Endodermal cell (in vitro differentiated cells): ENCODE measurements at places on chromosomes 3 and 15. TPM values are rescaled to one million over a fixed set of nuclear protein-coding genes. Genes with fewer than 3 reads are reported as not detected.

KY gene
- total RNA-seq, result not detected in 3 replicates

FILIP1L gene
- 0.45 and 0.84 TPM in 2 replicates for total RNA-seq

IMPG2 gene
- 0.26 and 0.27 TPM in 2 replicates for total RNA-seq

TFDP2 gene
- total RNA-seq, result 59.1 and 62.7 TPM in 2 replicates

RAD51 gene
- 34.1 and 36.1 TPM in 2 replicates for total RNA-seq

LYZL4 gene
- total RNA-seq, result not detected in 3 replicates

NPAP1 gene
- total RNA-seq, result 0.14 and 0.29 TPM in 2 replicates

HCLS1 gene
- total RNA-seq, result 0.45 and 1.3 TPM in 2 replicates

PCOLCE2 gene
- 11.5 to 18.3 TPM (median 17.0 TPM) in 3 replicates for total RNA-seq

DNA sequence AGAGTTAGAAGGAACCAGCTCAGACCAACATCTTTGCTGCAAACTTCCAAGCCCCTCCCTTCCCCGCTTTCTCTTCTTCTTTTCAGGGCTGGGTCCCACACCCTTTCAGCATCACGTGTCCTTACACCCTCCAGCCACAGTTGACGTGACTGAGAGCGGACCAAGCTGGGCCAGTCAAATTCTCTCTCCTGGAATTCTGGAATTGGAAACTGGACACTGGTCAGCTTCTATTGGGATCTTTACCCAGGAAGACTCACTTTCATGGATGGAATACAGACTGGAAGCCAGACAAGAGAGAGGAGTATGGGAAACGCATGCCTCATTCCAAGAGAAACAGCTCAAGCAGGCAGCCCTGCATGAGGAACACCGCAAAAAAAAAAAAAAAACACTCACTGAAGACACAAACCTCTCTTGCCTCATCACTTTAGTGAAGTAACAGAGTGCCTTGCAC lies 12.4 kb upstream of the TPM1 start:
- no peak for DNase-seq

GRCh38 chr15:79682851-79683288 lies 213.9 kb downstream of the MTHFS start:
- no peak for DNase-seq

DNA sequence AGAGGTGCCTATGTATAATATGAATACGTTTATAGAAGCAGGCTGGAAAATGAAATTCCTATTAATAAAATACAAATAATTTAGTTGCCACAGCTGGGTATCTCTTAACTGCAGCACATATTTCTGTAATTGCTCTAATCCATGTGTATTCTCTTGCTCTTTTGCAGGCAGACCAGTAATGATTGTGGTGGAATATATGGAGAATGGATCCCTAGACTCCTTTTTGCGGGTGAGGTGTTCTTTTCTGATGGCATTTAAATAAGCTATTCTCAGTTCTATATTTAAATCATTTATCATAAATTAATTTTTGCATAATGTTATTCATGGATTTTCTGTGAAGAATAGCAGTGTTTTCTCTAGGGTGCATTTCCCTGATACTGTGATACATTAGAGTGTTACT lies 153.9 kb upstream of the ARL6 start:
- DNase-seq, result no peak

- no peak for DNase-seq
Observed at GRCh38 chr3:178671791-178672190, 135.6 kb downstream of the KCNMB2 start.

GRCh38 chr3:116569611-116570010 lies 124.3 kb upstream of the LSAMP start:
- no peak for DNase-seq

GRCh38 chr15:39433376-39433775 lies 147.5 kb upstream of the THBS1 start:
- no peak for DNase-seq

DNA sequence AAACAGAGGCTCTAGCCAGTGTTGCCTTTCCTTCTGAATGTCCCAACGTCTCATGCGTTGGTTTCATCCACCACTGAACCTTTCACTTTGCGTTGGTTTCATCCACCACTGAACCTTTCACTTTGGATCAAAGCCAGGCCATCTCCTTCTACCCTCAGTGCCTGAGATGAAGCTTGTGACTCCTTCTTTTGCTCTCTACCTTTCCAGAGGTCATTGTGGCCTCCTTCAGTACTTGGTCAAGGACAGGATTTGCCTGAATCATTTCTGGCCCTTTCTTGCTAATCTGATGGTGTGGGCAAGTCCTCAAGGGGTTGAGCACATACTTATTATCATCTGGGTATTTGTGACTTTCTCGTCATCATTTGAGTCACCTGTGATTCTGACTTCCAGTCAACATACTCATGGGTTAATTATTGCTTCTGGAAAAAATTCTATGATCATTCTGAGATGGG lies 50.0 kb downstream of the SELENOT start:
- no peak for DNase-seq

DNA sequence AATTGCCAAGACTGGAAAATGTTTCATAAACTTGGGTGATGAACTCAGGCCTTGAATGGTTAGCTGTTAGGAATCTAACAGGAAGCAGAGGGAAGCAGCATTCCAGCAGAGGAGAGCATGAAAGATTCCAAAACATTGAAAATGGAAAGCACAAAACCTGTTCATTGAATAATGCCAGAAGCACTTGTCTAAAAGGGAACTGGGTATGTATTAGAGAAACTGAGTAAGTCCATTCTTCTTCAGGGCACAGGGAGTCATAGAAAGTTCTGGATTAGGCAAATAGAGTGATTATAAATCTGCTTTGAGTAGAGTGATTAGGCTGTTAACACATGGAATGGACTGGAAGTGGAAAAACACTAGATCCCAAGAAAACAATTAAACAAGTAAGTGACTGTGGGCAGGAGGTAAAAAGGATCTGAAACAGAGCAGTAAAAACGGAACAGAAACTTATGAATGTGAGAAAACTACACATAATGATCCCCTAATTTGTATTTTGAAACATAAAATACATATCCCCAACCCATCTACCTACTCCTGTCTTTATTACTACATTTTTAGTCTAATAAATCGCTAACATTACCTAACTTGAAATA lies 343.4 kb downstream of the TBC1D5 start:
- no peak for DNase-seq

- no peak for DNase-seq
Observed at GRCh38 chr3:69231929-69232440, 109.6 kb upstream of the LMOD3 start.

GRCh38 chr15:58867926-58868325 lies 65.6 kb downstream of the SLTM start:
- DNase-seq, result no peak

DNA sequence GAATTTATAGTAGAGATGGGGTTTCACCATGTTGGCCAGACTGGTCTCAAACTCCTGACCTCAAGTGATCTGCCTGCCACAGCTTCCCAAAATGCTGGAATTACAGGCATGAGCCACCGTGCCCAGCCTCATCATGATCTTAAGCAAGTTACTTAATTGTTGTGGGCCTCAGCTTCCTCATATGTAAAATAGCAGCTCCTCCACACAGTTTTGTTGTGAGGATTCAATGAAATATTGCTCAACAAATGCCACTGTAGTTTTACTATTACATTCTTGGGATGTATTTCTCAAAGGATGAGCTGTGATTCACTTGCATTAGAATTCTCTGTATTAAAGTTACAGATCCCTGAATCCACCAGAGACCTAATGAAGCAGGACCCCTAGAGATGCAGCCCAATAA lies 168.8 kb downstream of the ADAMTS9 start:
- no peak for DNase-seq

DNA sequence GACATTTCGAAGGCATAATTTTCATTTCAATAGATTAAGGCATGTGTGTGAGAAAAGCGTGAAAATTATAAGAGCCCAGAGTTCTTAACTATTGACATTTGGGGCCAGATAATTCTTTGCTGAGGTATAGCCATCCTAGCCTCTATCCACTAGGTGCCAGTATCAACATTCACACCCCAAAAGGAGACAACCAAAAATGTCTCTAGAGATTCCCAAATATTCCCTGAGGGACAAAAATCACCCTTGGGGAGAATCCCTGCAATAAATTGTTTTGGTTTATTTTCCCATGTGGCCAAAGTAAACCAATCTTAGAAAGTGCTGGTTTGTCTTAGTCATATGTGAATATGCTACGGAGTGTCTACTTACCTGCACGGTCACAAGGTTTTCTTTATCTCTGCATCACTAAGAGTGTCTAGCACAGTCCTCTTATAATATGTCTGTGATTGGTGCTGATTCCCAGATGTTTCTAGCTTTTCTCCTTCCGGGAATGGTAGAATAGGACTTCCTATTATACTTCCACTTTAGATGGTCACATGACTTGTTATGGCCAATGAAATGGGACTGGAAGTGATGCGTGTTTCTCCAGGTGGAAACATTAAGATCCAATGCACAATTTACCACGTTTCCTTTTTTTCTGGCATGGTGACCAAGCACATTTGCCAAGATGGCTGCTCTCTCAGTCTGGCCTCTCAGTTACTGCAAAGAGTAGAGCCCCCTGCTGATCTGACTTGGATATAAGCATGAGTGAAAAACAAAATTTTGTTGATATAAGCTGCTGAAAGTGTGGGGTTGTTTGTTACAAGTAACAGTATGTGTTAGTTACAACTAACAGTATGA lies 8.0 kb upstream of the KBTBD8 start:
- DNase-seq, result no peak

GRCh38 chr3:181292984-181293383 lies 303.4 kb upstream of the DNAJC19 start:
- no peak for DNase-seq

GRCh38 chr3:187960820-187961219 lies 193.1 kb upstream of the LPP start:
- no peak for DNase-seq

DNA sequence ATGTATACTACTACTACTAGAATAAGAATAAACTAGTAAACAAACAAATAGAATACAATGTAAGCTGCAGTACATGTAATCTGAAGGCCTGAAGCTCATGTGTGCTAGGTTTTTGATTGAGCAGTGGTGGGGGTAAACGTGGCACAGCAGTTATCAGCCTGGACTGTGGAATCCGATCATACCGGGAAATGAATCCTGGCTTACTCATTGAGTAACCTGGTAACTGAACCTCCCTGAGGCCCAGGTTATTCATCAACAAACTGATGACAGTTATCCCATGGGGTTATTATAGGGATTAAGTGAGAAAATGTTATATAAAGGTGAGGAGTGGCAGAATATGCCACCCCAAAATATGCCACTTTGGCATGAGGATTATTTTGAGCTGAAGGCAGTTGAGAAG lies 339.1 kb downstream of the FHIT start:
- DNase-seq, result no peak

- no peak for DNase-seq
Observed at GRCh38 chr15:51133140-51133765, 38.5 kb upstream of the TNFAIP8L3 start.

GRCh38 chr15:79028411-79028964 lies 62.1 kb downstream of the RASGRF1 start:
- peak; percentile 91 for DNase-seq

GRCh38 chr15:88986949-88987590 lies 73.9 kb upstream of the MFGE8 start:
- peak; percentile 69 for DNase-seq

DNA sequence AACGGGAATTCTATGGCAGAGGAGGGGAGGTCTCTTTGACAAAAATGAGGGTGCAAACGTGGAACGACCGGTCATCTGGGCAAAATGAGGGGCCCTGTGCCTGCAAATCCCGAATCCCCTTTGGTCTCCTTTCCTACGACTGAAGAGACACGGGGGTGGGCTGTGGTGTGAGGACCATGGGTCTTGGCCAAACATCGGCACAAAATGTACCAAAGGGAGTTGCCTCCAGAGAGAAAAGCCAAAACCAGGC lies 498 bp downstream of the ZNF280D start:
- DNase-seq, result no peak

DNA sequence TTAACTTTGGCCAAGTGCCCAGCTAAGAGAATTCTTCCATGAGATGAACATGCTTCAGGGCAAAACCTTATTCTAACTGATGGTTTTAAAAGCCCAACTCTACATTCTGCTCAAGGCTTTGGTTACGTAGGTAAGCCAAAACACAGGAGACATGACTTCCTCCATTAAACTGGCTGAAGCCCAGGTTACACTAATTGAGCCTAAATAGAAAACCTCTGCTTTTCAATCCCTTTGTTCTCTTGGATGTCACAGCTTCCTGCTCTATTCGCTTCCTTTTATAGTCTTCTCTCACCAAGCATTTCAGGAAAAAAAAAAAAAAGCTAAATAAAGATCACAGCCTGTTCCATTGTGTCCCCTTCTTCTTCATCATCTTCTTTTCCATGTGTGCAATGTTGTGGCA lies 420.4 kb downstream of the TIGIT start:
- no peak for DNase-seq

- no peak for DNase-seq
Observed at GRCh38 chr3:100928638-100929428, 64.4 kb downstream of the ABI3BP start.

- DNase-seq, result no peak
Observed at GRCh38 chr3:149527531-149528339, 53.2 kb downstream of the TM4SF4 start.

- no peak for DNase-seq
Observed at GRCh38 chr3:78788839-78789238, 979.0 kb downstream of the ROBO1 start.

GRCh38 chr3:39671116-39671515 lies 138.3 kb upstream of the MYRIP start:
- no peak for DNase-seq
